ENCODE measurements at places on chromosomes 16 and 17. TPM values are rescaled to one million over a fixed set of nuclear protein-coding genes. Genes with fewer than 3 reads are reported as not detected.

Gene DPEP1
- 0.75 TPM for total RNA-seq

Gene CTRB2
- total RNA-seq: not detected

Gene ZNF385C
- total RNA-seq: 1.2 TPM

Gene KRTAP16-1
- total RNA-seq: not detected

Gene RAB11FIP4
- total RNA-seq: 40.7 TPM

Gene SDK2
- 3.4 TPM for total RNA-seq

Gene DNAI2
- total RNA-seq: not detected

Gene CA5A
- not detected for total RNA-seq

Gene ERN1
- total RNA-seq: 49.2 TPM

Gene IL17C
- not detected for total RNA-seq

Gene PHOSPHO1
- total RNA-seq: 0.34 TPM

Gene UTS2R
- total RNA-seq: not detected

Gene TBC1D28
- total RNA-seq: not detected

DNA sequence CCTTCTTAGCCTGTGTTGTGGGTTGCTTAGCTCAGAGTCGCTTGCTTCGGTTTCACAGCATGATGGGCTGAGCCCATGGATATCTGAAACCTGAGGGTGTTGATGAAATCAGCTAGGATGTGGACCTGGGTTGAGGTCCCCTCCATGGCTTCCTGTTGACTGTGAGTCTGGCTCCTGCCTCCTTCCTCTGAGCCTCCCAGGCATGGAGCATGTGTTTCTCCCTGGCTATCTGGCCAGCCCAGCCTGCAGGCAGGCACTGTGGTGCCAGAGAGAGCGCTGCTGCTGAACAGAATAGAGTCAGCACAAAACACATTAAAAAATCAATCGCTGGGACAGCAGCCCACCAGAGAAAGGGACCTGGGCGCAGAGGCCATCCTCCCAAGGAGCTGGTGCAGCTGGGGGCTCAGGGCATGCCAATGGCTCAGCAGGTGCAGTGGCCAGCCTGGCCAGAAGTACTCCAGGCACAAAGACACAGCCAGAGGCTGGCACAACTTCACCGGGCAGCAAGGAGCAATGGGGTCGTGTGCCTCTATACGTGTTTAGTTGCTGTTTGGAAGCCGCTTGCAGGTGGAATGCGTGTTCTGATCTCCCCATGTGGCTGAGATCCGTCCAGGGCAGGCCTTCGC is 28.3 kb upstream of the GPRC5C start:
- no peak for DNase-seq

- no peak for DNase-seq
These were observed 27.1 kb upstream of the LASP1NB start for GRCh38 chr17:38898291-38898679.

DNA sequence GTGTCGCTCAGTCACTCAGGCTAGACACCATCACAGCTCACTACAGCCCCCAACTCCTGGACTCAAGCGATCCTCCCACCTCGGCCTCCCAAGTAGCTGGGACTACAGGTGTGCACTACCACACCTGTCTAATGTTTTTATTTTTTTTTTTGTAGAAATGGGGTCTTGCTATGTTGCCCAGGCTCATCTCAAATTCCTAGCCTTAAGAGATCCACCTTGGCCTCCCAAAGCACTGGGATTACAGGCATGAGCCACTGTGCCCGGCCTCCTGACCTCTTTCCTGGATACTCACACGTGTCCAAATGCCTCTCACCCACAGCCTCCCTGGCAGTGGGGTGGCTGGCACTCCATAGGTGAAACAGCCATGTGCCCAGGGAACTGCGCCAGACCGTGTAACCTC is 17.5 kb downstream of the CAMKK1 start:
- no peak for DNase-seq

- DNase-seq: no peak
These were observed 218 bp downstream of the TNRC6C start for GRCh38 chr17:77958716-77959125.

GRCh38 chr17:2797637-2798036 is 1.4 kb downstream of the RAP1GAP2 start:
- DNase-seq: no peak

DNA sequence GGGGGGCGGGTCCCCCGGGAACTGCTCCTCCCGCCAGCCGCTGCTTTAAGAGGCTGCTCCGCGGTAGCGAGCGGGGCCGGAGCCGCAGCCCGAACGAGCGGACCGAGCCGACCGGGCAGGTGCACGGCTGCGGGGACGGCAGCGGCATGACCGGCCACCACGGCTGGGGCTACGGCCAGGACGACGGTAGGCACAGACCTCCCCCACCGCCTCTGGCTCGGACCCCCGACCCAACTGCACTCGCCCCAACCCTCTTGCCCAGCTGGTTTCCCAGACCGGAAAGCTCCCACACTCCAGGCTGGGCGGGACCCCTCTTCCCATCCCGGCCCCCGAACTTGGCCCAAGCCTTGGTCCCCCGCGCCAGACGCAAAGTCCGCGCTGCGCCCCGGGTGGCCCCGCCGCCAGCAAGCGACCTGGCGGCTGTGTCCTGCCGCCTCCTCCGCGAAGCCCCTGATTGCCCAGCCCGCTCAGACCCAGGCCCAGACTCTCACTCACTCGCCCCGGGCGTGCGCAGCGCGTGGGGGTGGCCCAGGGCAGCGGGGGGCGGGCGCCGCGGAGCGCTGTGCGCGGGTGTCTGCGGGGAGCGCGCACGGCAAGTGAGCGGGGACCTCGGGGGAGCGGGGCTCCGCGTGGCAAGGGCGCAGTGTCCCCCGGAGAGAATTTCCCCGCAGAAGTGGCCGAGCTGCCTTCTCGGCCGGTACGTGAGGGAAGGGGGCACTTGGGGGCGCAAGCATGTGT is at the start of gene CA7:
Gene CA7 (plus strand): TSS at position 73 of the 738 bp plus-strand sequence. CDS start 74 bp downstream, at position 147.
- no peak for DNase-seq

DNA sequence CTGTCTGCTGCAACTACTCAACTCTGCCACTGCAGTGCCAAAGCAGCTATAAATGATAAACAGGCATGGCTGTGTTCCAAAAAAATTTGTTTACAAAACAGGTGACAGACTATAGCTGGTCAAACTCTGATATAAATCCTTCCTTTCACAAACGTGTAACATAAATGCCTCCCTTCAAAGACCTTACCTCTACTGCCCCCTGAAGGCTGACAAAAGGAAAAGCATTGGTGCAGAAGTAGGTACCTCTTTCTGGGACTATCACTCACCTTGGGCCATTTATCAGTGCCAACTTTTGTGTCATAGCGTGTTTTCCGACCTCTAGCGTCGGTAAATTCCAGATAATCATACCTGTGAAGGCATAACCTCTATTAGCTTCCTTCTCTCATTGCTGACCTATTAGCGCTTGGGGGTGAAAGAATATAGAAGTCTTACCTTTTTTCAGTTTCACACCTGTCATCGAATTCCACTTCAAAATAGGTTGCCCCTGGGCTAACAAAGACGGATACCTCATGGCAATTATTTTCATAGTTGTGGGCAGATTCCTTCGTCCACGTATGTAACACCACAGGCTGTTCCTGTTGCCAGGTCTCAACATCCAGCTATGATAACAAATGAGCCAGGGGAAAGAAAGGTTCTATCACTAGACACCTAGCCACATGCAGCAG is 67.9 kb downstream of the ZZEF1 start:
- DNase-seq: no peak

GRCh38 chr17:41301916-41302901 is at the start of gene KRTAP29-1:
TSS of gene KRTAP29-1 (minus strand) at chr17:41302851. CDS start at chr17:41302851, 0 bp downstream.
- peak; percentile 50 for DNase-seq

- no peak for DNase-seq
These were observed 11.7 kb downstream of the ABCC1 start for GRCh38 chr16:15961060-15961511.

- no peak for DNase-seq
These were observed 21.7 kb downstream of the ATP6V0D1 start for GRCh38 chr16:67459066-67459860.

- peak; percentile 50 for DNase-seq
These were observed 115.3 kb downstream of the SLC39A11 start for GRCh38 chr17:72976971-72977770.

- no peak for DNase-seq
These were observed 131.5 kb upstream of the RCVRN start for GRCh38 chr17:10036511-10037061.

DNA sequence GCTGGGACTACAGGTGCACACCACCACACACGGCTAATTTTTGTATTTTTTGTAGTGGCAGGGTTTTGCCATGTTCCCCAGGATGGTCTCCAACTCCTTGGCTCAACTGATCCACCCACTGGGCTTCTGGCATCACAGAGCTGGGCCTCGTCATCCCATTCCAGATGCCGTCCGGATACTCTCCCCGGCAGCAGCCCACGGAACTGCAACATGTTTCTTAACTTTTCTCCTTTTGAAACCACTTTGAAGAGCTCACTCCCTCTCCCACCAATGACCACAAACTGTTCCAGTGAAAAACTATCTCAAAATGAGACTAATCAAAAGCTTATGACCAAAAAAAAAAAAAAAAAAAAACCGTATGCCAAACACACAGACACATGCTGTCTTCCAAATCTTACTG is 17.6 kb downstream of the PEMT start:
- DNase-seq: no peak

DNA sequence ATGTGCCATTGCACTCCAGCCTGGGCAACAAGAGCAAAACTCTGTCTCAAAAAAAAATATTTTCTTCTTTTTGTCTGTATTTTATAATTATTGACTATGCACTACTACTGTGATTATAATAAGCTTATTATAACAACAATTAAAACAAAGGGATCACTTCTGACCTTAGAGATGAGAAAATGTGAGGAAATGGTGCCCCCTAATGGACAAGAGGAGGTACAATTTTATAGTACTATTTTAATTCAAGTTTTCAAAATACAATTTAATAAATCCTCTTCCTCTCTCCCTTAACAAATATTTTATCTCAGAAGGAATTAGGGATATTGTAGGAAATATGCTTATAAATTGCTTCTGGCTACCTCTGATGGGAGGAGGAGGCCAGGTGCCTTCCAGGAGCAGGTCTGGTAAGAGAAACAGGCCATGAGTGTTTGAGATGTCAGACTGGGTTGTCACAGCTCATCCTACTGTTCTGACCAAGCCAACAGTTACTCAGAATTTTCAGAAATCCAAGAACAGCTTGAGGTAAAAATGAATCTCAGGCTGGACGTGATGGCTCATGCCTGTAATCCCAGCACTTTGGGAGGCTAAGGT is 14.0 kb downstream of the VPS53 start:
- DNase-seq: no peak

DNA sequence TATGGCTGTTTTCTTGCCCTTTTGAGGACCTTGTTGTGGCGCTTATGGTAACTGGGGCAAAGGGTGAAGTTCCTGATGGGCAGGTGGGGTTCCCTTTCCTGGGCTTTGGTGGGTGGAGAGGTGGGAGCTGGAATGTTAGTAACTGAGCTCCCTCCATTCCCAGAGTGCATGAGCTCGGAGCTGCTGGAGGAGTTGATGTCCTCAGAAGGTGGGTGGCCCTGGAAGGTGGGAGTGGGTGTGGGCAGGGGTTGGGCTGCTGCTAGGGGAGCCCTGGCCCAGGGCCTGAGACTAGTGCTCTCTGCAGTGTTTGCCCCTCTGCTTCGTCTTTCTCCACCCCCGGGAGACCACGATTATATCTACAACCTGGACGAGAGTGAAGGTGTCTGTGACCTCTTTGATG is 1.2 kb upstream of the ELMO3 start:
- DNase-seq: no peak

GRCh38 chr17:80291691-80292487 is 31.2 kb downstream of the RNF213 start:
- no peak for DNase-seq

DNA sequence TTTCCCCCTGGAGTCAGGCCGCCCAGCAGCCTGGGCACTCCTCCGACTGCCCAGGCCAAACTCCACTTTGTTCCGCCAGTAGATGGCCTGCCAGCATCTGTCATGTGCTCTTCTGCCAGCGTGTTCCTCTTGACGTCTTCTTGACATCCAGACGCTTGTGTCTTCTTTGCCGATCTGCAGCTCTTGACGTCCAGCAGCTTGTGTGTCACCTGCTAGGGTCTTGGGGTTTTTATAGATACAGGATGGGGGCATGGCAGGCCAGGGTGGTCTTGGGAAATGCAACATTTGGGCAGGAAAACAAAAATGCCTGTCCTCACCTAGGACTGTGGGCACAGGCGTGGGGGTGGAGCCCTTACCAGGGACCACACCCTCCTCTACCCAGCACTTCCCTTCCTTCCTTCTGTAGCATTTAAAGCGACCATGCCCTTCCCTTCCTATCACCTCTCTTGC is 88.7 kb downstream of the BMERB1 start:
- DNase-seq: no peak

Data from ureter (tissue), 1 donor.